ENCODE measurements at places on chromosomes 5 and 9. TPM values are rescaled to one million over a fixed set of nuclear protein-coding genes. Genes with fewer than 3 reads are reported as not detected.

DNA sequence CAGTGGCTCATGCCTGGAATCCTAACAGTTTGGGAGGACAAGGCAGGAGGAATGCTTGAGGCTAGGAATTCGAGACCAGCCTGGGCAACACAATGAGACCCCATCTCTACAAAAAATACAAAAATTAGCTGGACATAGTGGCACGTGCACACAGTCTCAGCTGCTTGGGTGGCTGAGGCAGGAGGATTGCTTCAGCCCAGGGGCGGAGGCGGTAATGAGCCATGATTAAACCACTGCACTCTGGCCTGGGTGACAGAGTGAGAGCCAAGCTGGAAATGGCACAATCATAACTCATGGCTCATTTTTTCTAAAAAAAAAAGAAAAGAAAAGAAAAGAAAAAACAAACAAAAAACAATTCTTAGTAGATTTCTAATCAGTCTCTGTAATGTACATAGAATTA lies 446.2 kb downstream of the ELAVL2 start:
- H3K27ac ChIP-seq: no peak overlapping the region
- H3K4me3 ChIP-seq: no peak overlapping the region
- H3K27me3 ChIP-seq: no peaks in the 10 kb centered on the region
- H3K36me3 ChIP-seq: no peaks in the 10 kb centered on the region
- no peak for DNase-seq

DNA sequence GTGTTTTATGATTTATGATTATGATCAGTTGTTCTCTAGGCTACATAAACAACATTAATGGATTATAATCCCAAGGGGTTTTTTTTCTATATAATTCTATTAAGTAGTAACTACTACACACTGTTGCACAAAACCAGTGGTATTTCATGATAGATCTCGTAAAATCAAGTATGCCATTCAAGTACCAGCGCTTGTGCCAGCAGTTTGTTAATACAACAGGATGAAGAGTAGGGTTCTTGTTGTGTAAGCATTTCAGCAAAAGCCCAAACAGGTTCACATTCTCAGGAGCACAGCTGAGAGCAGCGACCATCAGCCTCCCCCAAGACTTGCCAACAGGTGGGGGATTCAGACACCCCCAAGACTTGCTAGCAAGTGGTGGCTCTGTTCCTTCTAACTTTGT lies 88.8 kb downstream of the CTNND2 start:
- H3K36me3 ChIP-seq: no peaks in the 10 kb centered on the region
- H3K4me1 ChIP-seq: no peaks in the 10 kb centered on the region

- no peak for DNase-seq
- no peaks in the 10 kb centered on the region for H3K36me3 ChIP-seq
- H3K27me3 ChIP-seq: no peaks in the 10 kb centered on the region
- H3K4me1 ChIP-seq: peaks cover 72% of the 10 kb centered on the region
- no peak overlapping the region for H3K4me3 ChIP-seq
- no peak overlapping the region for H3K27ac ChIP-seq
These were observed 190.5 kb downstream of the HSPA4 start for GRCh38 chr5:133242221-133242835.

DNA sequence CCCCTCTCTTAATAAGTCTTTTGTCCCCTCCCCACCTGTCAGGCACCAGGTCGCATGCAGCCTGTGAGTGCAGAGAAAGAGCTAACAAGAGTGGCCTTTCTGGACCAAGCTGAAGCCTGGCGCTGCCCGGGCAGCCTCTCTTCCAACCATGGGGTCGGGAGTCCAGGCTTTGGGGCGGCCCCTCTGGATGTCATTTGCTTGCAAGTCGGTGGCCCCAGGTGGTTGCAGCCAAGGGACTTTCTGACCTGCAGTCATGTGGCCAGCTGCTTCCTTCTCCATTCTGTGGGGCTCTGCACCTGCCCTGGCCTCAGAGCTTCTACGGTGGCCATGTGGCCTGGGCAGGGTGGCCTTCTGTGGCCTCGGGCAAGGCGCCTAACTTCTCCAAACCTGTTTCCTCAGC lies 159.7 kb downstream of the DAB2IP start:
- no peaks in the 10 kb centered on the region for H3K36me3 ChIP-seq
- no peaks in the 10 kb centered on the region for H3K27me3 ChIP-seq
- no peak overlapping the region for H3K4me3 ChIP-seq
- no peak for DNase-seq

- no peak overlapping the region for H3K4me3 ChIP-seq
- no peak for DNase-seq
- H3K4me1 ChIP-seq: no peaks in the 10 kb centered on the region
- no peak overlapping the region for H3K27ac ChIP-seq
- no peaks in the 10 kb centered on the region for H3K36me3 ChIP-seq
- 0 out of 2 replicates have a peak, but pooled peaks cover 3% of the 10 kb centered on the region for H3K27me3 ChIP-seq
These were observed 186.7 kb downstream of the PARP8 start for GRCh38 chr5:50853151-50853550.

GRCh38 chr9:71364186-71364955 lies 242.9 kb upstream of the TRPM3 start:
- H3K4me1 ChIP-seq: no peaks in the 10 kb centered on the region
- H3K27ac ChIP-seq: no peak overlapping the region
- no peak for DNase-seq
- peaks cover 40% of the 10 kb centered on the region for H3K27me3 ChIP-seq
- H3K4me3 ChIP-seq: no peak overlapping the region

- H3K4me3 ChIP-seq: no peak overlapping the region
- H3K27me3 ChIP-seq: no peaks in the 10 kb centered on the region
- H3K27ac ChIP-seq: no peak overlapping the region
These were observed 56.2 kb downstream of the ABHD17B start for GRCh38 chr9:71854811-71855210.

DNA sequence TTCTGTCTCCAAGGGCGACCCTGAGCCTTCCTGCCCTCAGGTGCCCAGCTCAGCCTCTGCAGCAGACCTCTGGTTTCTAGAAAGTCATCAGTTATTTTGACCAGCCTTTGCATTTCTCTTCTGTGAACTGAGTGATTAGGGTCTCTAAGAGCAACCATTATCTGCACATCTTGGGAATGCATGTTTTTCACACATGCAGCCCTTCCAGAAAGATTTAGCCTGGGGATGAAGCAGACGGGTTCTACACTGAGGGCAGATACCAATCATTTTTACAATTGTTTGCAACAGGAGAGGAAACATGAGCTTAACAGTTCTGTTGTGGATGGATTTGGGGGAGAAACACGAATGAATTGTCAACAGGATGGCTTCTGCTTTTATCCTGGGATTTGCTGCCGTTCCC lies 90.1 kb upstream of the PITX1 start:
- no peak overlapping the region for H3K4me3 ChIP-seq
- H3K36me3 ChIP-seq: no peaks in the 10 kb centered on the region
- H3K4me1 ChIP-seq: peaks cover 24% of the 10 kb centered on the region
- no peak for DNase-seq
- H3K27me3 ChIP-seq: no peaks in the 10 kb centered on the region

- H3K36me3 ChIP-seq: no peaks in the 10 kb centered on the region
- peaks cover 6% of the 10 kb centered on the region for H3K4me1 ChIP-seq
- no peak overlapping the region for H3K4me3 ChIP-seq
These were observed 40.0 kb upstream of the CDK5RAP2 start for GRCh38 chr9:120619751-120620655.

DNA sequence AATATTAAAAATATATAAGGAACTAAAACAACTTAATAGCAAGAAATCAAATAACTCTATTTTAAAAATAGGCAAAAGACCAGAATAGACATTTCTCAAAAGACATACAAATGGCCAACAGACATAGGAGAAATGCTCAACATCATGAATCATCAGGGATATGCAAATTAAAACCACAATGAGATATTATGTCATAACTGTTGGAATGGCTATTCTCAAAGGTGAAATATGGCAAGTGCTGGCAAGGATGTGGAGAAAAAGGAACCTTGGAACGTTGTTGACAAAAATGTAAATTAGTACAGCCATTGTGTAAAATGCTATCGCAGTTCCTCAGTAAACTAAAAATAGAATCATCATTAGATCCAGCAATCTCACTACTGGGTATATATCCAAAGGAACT lies 468.5 kb downstream of the NFIB start:
- no peak overlapping the region for H3K27ac ChIP-seq
- no peak for DNase-seq
- no peaks in the 10 kb centered on the region for H3K4me1 ChIP-seq
- H3K4me3 ChIP-seq: no peak overlapping the region
- no peaks in the 10 kb centered on the region for H3K36me3 ChIP-seq

DNA sequence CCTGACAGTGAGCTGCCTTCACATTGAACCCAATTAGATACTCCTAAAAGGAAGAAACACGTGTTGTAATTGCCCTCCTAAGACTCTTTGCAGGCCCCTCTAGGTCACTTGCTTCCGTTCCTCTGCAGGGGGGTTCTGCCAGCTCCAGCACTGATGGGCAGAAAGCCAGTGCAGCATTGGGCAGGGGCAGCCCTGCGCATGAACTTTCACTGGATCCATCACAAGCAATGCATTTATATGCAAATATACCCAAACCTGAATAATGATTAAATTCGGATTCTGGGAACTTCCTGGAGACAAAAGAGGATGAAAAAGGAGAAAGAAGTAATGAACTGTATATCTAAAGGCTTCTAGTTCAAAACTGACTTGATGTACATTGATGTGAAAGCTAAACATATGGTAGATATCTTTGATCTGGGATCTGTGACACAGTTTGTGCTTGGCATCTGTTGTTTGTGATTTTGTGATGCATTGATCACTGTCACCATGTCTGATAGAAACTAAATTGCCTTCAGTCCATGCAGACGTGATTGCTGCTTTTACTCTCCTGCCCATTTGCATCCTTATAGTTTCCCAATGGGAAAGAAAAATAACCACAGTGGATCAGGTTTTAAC lies 313.4 kb downstream of the DEPDC1B start:
- DNase-seq: no peak
- H3K36me3 ChIP-seq: no peaks in the 10 kb centered on the region
- H3K27ac ChIP-seq: no peak overlapping the region

DNA sequence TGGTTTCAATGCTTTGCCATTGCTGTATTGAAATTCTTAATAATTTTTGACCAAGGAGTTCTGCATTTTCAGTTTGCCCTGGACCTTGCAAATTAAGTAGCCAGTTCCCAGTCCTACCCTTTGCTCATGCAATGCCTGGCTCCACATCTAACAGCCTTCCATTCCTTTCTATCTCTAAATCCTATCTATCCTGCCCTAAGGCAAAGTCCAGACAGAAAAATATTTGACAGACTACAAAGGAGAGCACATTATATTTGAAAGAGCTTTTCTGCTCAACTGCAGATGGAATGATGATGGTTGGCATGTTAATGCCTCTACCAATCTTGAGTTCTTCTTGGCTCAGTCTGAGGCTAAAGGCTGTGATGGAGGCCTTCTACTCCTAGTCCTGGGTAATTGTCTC lies 15.5 kb downstream of the SLC22A4 start:
- H3K27ac ChIP-seq: no peak overlapping the region
- H3K36me3 ChIP-seq: no peaks in the 10 kb centered on the region
- no peaks in the 10 kb centered on the region for H3K4me1 ChIP-seq
- no peak for DNase-seq
- no peaks in the 10 kb centered on the region for H3K27me3 ChIP-seq

GRCh38 chr5:111439473-111440075 lies 72.8 kb downstream of the STARD4 start:
- H3K27me3 ChIP-seq: no peaks in the 10 kb centered on the region
- no peaks in the 10 kb centered on the region for H3K4me1 ChIP-seq
- DNase-seq: no peak

GRCh38 chr5:137037848-137038247 lies 461.3 kb downstream of the SPOCK1 start:
- no peak overlapping the region for H3K4me3 ChIP-seq
- H3K27ac ChIP-seq: no peak overlapping the region
- DNase-seq: no peak
- peaks cover 24% of the 10 kb centered on the region for H3K27me3 ChIP-seq
- no peaks in the 10 kb centered on the region for H3K4me1 ChIP-seq
- H3K36me3 ChIP-seq: no peaks in the 10 kb centered on the region

- no peaks in the 10 kb centered on the region for H3K4me1 ChIP-seq
These were observed 15.7 kb upstream of the INPP5E start for GRCh38 chr9:136455043-136456002.

GRCh38 chr9:21404146-21404545 lies 4.8 kb upstream of the IFNA8 start:
- H3K27ac ChIP-seq: no peak overlapping the region
- no peaks in the 10 kb centered on the region for H3K36me3 ChIP-seq
- no peak overlapping the region for H3K4me3 ChIP-seq
- no peaks in the 10 kb centered on the region for H3K4me1 ChIP-seq

GRCh38 chr5:80097451-80097850 lies 62.3 kb downstream of the THBS4 start:
- H3K4me3 ChIP-seq: no peak overlapping the region
- H3K27ac ChIP-seq: no peak overlapping the region
- H3K36me3 ChIP-seq: no peaks in the 10 kb centered on the region
- no peaks in the 10 kb centered on the region for H3K27me3 ChIP-seq

DNA sequence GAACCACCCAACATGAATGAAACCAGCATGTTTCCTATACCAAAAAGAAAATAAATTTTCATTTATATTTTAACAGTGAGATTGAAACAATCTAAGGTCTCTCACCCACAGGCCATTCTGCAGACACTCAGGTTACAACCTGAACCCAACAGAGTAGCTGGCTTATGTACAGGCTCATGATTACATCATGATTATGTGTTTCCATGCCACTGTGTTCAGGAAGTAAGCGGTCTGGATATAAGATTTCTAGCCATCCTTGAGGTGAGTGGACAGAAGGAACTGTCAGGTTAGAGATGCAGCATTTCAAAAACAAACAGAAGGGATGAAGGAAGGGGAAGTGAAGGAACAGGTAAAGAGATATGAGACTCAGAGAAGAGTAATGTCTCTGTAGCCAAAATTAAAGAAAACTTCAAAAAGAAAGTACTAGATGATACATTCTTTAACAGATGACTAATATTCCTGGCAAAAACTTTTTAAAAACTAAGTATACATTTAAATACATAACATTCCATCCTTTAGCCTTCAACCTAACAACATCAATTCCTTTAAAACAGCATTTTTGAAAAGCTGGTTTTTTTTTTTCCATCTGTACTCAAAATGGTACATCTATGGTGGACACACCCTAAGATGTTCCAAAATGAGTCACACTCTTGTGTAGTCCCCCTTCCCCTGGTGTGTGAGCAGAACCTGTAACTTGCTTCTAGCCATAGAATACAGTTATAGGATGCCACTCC lies 119.8 kb downstream of the LPAR1 start:
- no peaks in the 10 kb centered on the region for H3K27me3 ChIP-seq
- no peak overlapping the region for H3K27ac ChIP-seq
- DNase-seq: no peak
- peaks cover 28% of the 10 kb centered on the region for H3K4me1 ChIP-seq

DNA sequence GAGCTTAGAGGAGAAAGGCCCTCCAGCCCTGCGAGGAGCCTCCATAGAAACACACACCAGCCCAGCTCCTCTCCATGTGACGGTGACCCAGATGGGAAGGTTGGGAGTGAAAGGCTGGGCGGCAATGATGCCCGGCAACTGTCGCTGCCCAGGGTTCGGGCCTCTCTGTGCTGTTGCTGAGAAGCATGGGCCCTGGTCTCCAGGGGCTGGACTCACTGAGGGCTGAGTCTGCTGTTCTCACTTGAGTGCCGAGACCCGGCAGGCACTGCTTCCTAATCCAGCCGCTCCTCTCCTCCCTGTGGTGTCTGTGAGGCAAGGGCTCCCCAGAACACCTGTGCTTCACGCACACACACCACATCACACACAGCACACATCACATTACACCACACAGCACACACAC lies 493.6 kb downstream of the GADD45G start:
- DNase-seq: no peak
- no peak overlapping the region for H3K4me3 ChIP-seq
- H3K27me3 ChIP-seq: peaks cover 28% of the 10 kb centered on the region
- peaks cover 4% of the 10 kb centered on the region for H3K4me1 ChIP-seq

Gene GFI1B
- 0.20 TPM for total RNA-seq

Gene ARRDC3
- 41.5 TPM for total RNA-seq

Gene PCDHGB3
- 0.10 TPM for total RNA-seq

Gene RMI1
- 26.8 TPM for total RNA-seq

Gene TAF11L10
- total RNA-seq: not detected

Gene CD72
- total RNA-seq: 1.6 TPM

Gene ACTBL2
- 0.07 TPM for total RNA-seq

Gene PCDHGA5
- 0.05 TPM for total RNA-seq

Gene MCTP1
- total RNA-seq: 0.44 TPM

Gene RXRA
- 43.9 TPM for total RNA-seq
